ENCODE measurements at places on chromosomes 7 and 10. TPM values are rescaled to one million over a fixed set of nuclear protein-coding genes. Genes with fewer than 3 reads are reported as not detected.

The FGFBP3 gene
- total RNA-seq: 2.6 TPM

The INTS1 gene
- total RNA-seq: 43.9 TPM

The RTKN2 gene
- total RNA-seq: 0.83 TPM

The ABCB1 gene
- total RNA-seq: 0.08 TPM

The CAMK1D gene
- total RNA-seq: 8.5 TPM

The NUPR2 gene
- total RNA-seq: not detected

The INA gene
- total RNA-seq: 18.1 TPM

The SLC13A1 gene
- not detected for total RNA-seq

The ARPC1A gene
- total RNA-seq: 129 TPM

The MRC1 gene
- 0.02 TPM for total RNA-seq

The SGPL1 gene
- total RNA-seq: 27.3 TPM

The VPS37D gene
- total RNA-seq: 4.7 TPM

The LEP gene
- not detected for total RNA-seq

The ADCYAP1R1 gene
- total RNA-seq: 0.03 TPM

The ELMO1 gene
- total RNA-seq: 3.4 TPM

The PALD1 gene
- total RNA-seq: 5.9 TPM

The DNA2 gene
- 8.4 TPM for total RNA-seq

The SOSTDC1 gene
- not detected for total RNA-seq

The GPRIN2 gene
- total RNA-seq: 31.3 TPM

The SPDYE2B gene
- total RNA-seq: not detected

The HYAL4 gene
- not detected for total RNA-seq

The ASIC3 gene
- total RNA-seq: 9.9 TPM

The LHFPL3 gene
- not detected for total RNA-seq

The MBLAC1 gene
- 3.0 TPM for total RNA-seq

The RNF133 gene
- total RNA-seq: not detected

The PODXL gene
- total RNA-seq: 43.0 TPM

The NEUROG3 gene
- not detected for total RNA-seq

The ITGB8 gene
- total RNA-seq: 1.4 TPM

The MRPS17 gene
- 25.8 TPM for total RNA-seq

The HHEX gene
- total RNA-seq: 13.9 TPM

The SMKR1 gene
- 8.4 TPM for total RNA-seq

The UNCX gene
- total RNA-seq: not detected

The MET gene
- total RNA-seq: 72.0 TPM

The NYAP1 gene
- total RNA-seq: 6.7 TPM

The EBF3 gene
- 0.20 TPM for total RNA-seq

The HTR5A gene
- total RNA-seq: not detected

The MTPN gene
- 93.8 TPM for total RNA-seq

The LRRN3 gene
- total RNA-seq: not detected

The ACSM6 gene
- total RNA-seq: not detected

The HKDC1 gene
- 8.9 TPM for total RNA-seq

The ATP5F1C gene
- total RNA-seq: 264 TPM

The DGKB gene
- total RNA-seq: not detected

The C10orf95 gene
- 0.19 TPM for total RNA-seq

The SYT15 gene
- total RNA-seq: 3.0 TPM

The CALD1 gene
- 215 TPM for total RNA-seq

The PIK3AP1 gene
- total RNA-seq: 0.56 TPM

The ANXA8 gene
- 29.3 TPM for total RNA-seq

The HGF gene
- total RNA-seq: 0.03 TPM

The FGFR2 gene
- total RNA-seq: 0.19 TPM

The BHLHA15 gene
- 0.61 TPM for total RNA-seq

The AOAH gene
- total RNA-seq: not detected

The SPDYE16 gene
- 0.10 TPM for total RNA-seq

The TAS2R4 gene
- 0.11 TPM for total RNA-seq

Data from A549 treated with AZD2906 at 1 μM for 4 hours (cell line).